ENCODE measurements at places on chromosomes 1 and 21. TPM values are rescaled to one million over a fixed set of nuclear protein-coding genes. Genes with fewer than 3 reads are reported as not detected.

The ANGPTL3 gene
- not detected for total RNA-seq

The ITLN2 gene
- total RNA-seq: not detected

The HEYL gene
- total RNA-seq: not detected

The CD1B gene
- total RNA-seq: not detected

The LAX1 gene
- total RNA-seq: 29.2 TPM

The LRRC7 gene
- total RNA-seq: 0.54 TPM

The SH2D1B gene
- total RNA-seq: 0.32 TPM

DNA sequence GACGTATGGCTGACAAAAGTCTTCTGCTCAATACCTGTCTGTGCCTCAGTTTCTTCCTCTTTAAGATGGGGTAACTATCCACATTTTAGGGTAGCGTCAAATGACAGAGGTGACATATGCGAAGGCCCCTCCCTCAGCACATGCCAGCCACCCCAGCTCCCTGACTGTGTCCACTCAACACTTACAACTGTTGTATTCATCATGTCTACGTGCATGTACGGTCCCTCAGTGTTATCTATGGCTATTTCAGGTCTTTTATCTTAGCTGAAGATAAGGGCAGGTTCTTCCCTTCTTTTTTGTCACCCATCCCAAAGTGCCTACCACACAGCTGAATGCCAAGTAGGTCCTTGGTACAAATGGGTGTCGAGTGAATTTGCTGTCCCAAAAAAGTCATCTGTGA lies 8.3 kb upstream of the C1orf198 start:
- DNase-seq: no peak
- no peak overlapping the region for H3K4me3 ChIP-seq
- no peaks in the 10 kb centered on the region for H3K4me1 ChIP-seq
- H3K27me3 ChIP-seq: peaks cover 39% of the 10 kb centered on the region

DNA sequence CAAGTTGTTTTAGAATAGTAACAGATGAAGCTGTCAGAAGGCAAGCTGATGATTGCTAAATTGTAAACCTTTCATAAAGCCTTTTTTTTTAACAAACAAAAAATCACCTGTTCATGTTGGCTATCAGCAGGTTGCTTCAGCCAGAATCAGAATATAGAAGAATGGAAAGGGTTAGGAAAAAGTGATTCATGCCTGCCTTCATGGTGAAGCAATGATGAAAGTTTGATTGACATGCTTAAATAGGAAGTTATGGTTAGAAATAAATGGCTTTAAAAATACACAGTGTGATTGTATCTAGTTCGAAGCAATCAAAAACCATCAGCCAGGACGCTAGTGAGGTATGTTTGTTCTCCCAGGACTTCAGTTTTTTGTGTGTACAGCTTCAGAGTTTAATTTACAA lies 37.9 kb downstream of the GABPA start:
- no peaks in the 10 kb centered on the region for H3K4me1 ChIP-seq
- no peak overlapping the region for H3K27ac ChIP-seq
- no peak overlapping the region for H3K4me3 ChIP-seq
- H3K27me3 ChIP-seq: no peaks in the 10 kb centered on the region
- DNase-seq: no peak

GRCh38 chr1:183757061-183757460 lies 47.9 kb upstream of the RGL1 start:
- no peak overlapping the region for H3K27ac ChIP-seq
- no peaks in the 10 kb centered on the region for H3K4me1 ChIP-seq
- H3K27me3 ChIP-seq: no peaks in the 10 kb centered on the region
- no peaks in the 10 kb centered on the region for H3K36me3 ChIP-seq
- DNase-seq: no peak
- H3K4me3 ChIP-seq: no peak overlapping the region

DNA sequence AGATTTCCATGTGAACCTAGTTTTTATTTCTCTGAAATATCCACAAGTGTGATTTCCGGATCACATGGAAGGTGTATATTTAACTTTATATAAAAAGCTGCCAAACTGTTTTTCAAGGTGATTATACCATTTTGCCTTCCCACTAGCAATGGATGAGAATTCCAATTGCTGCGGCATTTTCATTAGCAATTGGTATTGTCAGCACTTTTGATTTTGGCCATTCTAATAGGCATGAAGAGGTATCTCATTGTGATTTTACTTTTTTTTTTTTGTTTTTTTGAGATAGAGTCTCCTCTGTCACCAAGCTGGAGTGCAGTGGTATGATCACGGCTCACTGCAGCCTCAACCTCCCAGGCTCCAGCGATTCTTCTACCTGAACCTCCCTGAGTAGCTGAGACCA lies 5.0 kb upstream of the CYB5R1 start:
- H3K36me3 ChIP-seq: no peaks in the 10 kb centered on the region
- H3K4me3 ChIP-seq: no peak overlapping the region
- DNase-seq: no peak
- peaks cover 14% of the 10 kb centered on the region for H3K4me1 ChIP-seq

GRCh38 chr1:45815667-45816458 lies 12.5 kb downstream of the MAST2 start:
- no peaks in the 10 kb centered on the region for H3K27me3 ChIP-seq
- H3K27ac ChIP-seq: no peak overlapping the region
- no peak overlapping the region for H3K4me3 ChIP-seq
- H3K36me3 ChIP-seq: no peaks in the 10 kb centered on the region
- H3K4me1 ChIP-seq: no peaks in the 10 kb centered on the region
- no peak for DNase-seq

GRCh38 chr1:202002507-202002906 lies 7.9 kb upstream of the ELF3 start:
- peaks cover 51% of the 10 kb centered on the region for H3K36me3 ChIP-seq
- H3K27me3 ChIP-seq: no peaks in the 10 kb centered on the region
- no peak overlapping the region for H3K27ac ChIP-seq
- no peak overlapping the region for H3K4me3 ChIP-seq
- DNase-seq: no peak

GRCh38 chr1:18200918-18201317 lies 93.3 kb downstream of the IGSF21 start:
- DNase-seq: no peak
- peaks cover 40% of the 10 kb centered on the region for H3K27me3 ChIP-seq
- H3K4me1 ChIP-seq: no peaks in the 10 kb centered on the region
- no peak overlapping the region for H3K4me3 ChIP-seq

DNA sequence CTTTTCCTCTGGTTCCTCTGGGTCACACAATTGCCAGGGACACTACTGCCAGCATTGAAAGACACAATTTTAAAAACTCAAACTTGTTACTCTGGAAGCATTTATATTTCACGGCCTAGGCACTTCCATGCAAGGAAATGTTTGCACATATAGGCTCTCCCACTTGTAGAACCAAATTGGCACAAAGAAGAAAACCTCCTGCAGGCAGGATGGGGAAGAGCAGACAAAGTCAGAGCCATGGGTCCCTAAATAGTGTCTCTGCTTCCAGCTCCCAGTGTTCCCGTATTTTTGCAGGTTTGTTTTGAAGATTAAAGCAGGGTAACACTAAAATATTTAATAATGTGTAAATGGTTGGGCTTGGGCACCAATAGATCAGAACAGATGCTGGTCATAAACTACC lies 19.0 kb upstream of the ADGRL2 start:
- no peak overlapping the region for H3K4me3 ChIP-seq
- H3K36me3 ChIP-seq: no peaks in the 10 kb centered on the region
- H3K4me1 ChIP-seq: no peaks in the 10 kb centered on the region
- no peak for DNase-seq

GRCh38 chr1:207993477-207994445 lies 82.8 kb upstream of the CD34 start:
- no peak overlapping the region for H3K4me3 ChIP-seq
- H3K4me1 ChIP-seq: peaks cover 3% of the 10 kb centered on the region
- DNase-seq: no peak
- peaks cover 19% of the 10 kb centered on the region for H3K27me3 ChIP-seq
- H3K36me3 ChIP-seq: no peaks in the 10 kb centered on the region

- H3K4me1 ChIP-seq: no peaks in the 10 kb centered on the region
- H3K4me3 ChIP-seq: no peak overlapping the region
- peaks cover 88% of the 10 kb centered on the region for H3K36me3 ChIP-seq
- DNase-seq: no peak
- H3K27ac ChIP-seq: no peak overlapping the region
These were observed 7.8 kb upstream of the NUDT17 start for GRCh38 chr1:145837656-145838055.

- no peak for DNase-seq
- no peaks in the 10 kb centered on the region for H3K36me3 ChIP-seq
- H3K4me3 ChIP-seq: no peak overlapping the region
- H3K4me1 ChIP-seq: no peaks in the 10 kb centered on the region
These were observed 204.7 kb downstream of the LHX8 start for GRCh38 chr1:75338616-75339483.

DNA sequence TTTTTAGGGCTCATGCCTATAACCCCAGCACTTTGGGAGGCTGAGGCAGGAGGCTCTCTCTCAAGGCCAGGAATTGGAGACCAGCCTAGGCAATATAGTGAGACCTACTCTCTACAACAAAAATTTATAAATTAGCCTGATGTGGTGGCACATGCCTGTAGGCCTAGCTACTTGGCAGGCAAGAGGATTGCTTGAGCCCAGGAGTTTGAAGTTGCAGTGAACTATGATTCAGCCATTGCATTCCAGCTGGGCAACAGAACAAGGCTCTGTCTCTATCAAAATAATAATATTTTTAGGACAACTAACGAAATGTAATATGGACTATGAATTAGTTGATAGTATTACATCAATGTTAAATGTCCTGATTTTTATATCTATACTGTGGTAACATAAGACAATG lies 68.8 kb upstream of the ARID1A start:
- no peak overlapping the region for H3K4me3 ChIP-seq
- no peak for DNase-seq
- H3K27me3 ChIP-seq: no peaks in the 10 kb centered on the region
- H3K36me3 ChIP-seq: no peaks in the 10 kb centered on the region

DNA sequence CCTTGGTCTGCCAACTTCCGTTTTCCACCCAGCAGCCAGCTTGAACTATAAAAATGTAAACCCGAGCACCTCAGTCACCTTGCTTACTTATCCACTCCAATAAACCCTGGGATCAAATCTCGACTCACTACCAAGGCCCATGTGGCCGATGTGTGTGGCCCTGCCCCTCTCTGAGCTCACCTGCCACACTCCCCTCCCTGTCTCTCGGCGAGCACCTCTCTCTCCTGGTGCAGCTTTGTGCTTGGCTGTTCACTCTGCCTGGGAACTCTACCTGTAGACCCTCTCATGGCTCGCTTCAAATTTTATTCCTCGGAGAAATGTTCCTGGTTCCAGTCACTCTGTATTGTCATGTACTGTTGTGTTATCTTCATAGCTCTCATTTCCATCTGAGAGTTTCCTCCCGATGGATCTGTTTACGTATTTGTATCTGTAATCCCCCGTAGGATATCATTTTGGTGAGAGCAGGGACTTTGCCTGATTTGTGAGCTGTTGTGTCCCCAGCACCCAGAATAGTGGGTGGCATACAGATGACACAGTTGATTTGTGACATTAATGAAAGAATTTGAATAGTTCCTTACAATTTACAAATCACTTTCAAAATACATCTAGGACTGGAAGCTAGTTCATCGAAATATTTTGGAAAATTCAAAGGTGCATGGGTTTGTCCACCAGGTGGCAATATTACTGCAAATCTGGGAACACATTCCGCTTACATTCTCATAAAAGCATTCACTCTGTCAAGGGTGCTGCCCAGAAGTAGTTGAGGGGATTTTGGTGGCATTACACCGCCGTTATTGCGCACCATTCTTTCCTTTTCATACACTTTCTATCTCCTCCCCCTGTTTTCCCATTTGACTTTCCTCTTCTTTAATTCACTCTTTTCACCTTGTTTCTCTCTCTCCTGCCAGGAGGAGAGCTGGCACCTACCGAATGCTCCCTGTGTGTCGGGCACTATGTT lies 95.3 kb downstream of the ABCA4 start:
- peaks cover 9% of the 10 kb centered on the region for H3K27me3 ChIP-seq
- H3K27ac ChIP-seq: no peak overlapping the region
- no peaks in the 10 kb centered on the region for H3K36me3 ChIP-seq
- no peak for DNase-seq

DNA sequence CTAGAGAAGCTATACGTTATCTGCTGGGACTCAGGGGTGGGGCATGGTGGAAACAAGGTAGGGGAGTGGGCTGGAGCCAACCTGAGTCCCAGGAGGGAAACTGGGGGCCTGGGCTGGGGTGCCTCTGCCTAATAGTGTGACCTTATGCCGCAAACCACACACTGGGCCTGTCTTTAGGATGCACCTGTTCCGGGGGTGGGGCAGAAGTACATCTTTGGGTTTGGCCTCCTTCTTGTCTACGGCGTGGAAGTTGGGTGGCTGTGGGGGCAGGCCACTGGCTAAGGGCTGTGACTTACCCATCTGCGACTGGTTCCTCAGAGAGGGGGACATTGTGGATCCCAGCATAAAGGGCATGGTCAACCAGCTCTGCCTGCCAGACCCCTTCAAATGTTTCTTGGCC lies 44.2 kb downstream of the FAAH start:
- H3K36me3 ChIP-seq: no peaks in the 10 kb centered on the region
- no peak overlapping the region for H3K4me3 ChIP-seq
- DNase-seq: no peak
- no peaks in the 10 kb centered on the region for H3K27me3 ChIP-seq

DNA sequence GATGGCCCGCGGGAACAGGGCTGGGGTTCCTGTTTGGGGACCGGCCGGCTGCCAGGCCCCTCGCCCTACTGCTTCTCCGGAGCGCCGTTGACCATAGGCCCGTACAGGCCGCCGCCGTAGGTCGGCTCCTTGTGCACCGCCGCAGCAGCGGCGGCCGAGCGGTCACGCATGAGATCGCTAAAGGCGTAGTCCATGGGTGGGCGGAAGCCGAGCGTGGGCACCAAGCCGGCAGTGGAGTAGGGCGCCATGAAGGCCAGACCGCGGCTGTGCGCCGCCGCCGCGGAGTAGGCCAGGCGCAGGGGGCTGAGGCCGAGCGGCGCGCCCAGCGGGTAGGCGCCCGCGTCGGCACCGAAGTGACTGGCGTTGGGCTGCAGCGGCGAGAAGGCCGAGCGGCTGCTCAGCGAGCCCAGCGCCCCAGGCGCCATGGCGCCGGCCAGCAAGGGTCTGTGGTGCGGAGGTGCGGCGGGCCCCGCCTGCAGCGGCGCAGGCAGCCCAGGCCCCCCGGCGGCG lies 4.6 kb downstream of the DMRTA2 start:
- DNase-seq: no peak
- H3K27ac ChIP-seq: no peak overlapping the region
- H3K4me1 ChIP-seq: peaks cover 7% of the 10 kb centered on the region
- no peaks in the 10 kb centered on the region for H3K36me3 ChIP-seq
- H3K4me3 ChIP-seq: no peak overlapping the region

GRCh38 chr21:32309906-32310460 lies 11.3 kb downstream of the MRAP start:
- H3K36me3 ChIP-seq: peaks cover 21% of the 10 kb centered on the region
- H3K4me3 ChIP-seq: no peak overlapping the region
- no peak overlapping the region for H3K27ac ChIP-seq
- DNase-seq: no peak

DNA sequence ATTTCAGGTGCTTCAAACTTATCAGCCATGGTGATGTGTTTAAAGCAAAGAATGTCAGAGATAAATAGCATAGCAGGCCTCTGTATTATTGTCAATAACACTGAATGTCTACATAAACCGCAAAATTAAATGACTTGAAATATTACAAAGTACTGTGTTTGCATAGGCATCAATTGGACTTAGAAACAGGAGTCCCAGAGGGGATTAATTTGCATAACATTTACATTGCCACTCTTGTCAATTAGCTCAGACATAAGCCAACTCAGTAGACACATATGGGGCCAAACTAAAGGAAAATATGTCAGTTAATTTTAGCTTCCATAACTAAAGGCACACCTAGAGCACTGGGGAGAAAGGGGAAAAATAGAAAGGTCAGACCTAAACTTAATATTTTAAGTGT lies 814.5 kb upstream of the NEGR1 start:
- DNase-seq: no peak
- H3K27ac ChIP-seq: no peak overlapping the region
- no peak overlapping the region for H3K4me3 ChIP-seq
- H3K4me1 ChIP-seq: no peaks in the 10 kb centered on the region
- no peaks in the 10 kb centered on the region for H3K36me3 ChIP-seq

Measured in T-cell (primary cell).